ENCODE measurements at places on chromosomes 12 and 14. TPM values are rescaled to one million over a fixed set of nuclear protein-coding genes. Genes with fewer than 3 reads are reported as not detected.

GRCh38 chr14:100786576-100787219 lies 39.2 kb upstream of the MEG3 start:
- ATAC-seq, result peak; percentile 34

GRCh38 chr12:109947521-109947920 lies 47.4 kb downstream of the TCHP start:
- no peak for ATAC-seq

- peak; percentile 61 for ATAC-seq
Measured at GRCh38 chr12:30599608-30600007, 96.1 kb downstream of the IPO8 start.

DNA sequence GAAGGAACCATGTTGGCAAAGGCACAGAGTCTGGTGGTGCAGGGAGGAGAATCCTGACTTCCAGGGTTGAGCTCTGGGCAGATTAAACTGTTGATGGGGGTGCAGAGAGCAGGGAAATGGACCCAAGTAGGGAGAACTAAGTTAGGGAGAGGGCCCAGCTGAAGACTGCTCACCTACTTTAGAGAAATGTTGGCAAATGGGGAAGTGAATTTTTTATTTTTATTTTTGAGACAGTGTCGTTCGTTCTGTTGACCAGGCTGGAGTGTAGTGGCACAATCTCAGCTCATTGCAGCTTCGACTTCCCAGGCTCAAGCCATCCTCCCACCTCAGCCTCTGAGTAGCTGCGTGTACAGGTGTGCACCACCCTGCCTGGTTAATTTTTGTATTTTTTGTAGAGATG lies 32.1 kb upstream of the TUBA1A start:
- ATAC-seq, result no peak

DNA sequence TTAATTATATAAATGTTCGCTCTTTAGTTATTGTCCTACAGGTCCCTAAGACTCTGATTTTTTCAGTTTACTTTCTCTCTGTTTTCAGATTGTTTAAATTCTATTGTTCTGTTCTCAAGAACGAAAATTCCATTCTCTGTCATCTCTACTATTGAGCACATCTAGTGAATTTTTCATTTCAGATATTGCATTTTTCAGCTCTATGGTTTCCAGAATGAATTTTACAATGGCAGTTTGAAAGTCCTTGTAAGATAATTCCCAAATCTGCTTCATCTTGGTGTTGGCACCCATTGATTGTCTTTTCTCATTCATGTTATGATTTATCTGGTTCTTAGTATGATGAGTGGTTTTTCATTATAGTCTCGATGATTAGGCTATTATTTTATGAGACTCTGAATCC lies 519.6 kb upstream of the LRFN5 start:
- no peak for ATAC-seq

DNA sequence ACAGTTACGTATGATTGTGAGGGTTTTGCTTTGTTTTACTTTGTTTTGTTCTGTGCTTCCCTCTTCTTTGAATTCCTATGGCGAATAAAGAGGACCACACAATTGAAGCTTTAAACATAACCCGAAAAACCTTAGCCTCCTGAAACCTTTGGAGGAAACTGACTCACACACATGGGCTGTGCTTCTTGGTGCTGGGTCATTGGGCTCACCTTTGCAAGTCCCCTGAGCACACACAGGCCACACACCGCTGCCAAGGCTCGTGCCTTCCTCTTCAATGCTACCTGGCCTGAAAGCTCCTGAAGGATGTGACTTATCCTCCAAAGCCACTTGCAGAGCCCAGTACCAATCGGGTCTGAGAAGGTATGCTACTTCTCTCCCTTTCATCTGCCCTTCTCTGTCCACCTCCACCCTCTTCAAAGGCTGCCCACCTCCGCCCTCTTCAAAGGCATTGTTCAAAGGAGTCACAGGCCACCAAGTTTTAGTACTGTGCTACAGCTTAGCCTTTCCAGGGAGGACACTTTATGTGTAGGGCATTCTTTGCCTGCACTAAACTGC lies 114.6 kb downstream of the FOXN3 start:
- ATAC-seq, result no peak

- no peak for ATAC-seq
Measured at GRCh38 chr14:37597914-37598746, 2.7 kb downstream of the TTC6 start.

DNA sequence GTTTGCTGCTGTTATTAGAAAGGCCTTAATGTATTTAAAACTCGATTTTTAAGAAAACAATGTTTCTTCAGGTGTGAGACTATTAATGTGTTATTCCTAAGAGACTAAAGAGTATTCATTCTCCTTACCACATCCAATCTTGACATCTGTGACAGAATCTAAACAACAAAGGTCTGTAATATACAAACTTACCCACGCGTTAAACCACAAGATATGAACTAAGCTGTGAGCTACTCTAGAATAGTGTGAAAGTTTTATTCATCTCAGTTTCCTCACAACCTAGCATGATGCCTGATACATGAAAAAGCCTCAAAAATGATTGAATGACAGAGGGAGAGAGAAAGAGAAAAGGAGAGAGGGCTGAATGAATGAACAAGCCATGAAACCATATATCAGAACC lies 117.3 kb upstream of the COCH start:
- ATAC-seq, result no peak

GRCh38 chr12:127130506-127131124 lies 1136.4 kb upstream of the TMEM132C start:
- no peak for ATAC-seq

- ATAC-seq, result no peak
Measured at GRCh38 chr12:45966486-45966885, 23.9 kb downstream of the SCAF11 start.

DNA sequence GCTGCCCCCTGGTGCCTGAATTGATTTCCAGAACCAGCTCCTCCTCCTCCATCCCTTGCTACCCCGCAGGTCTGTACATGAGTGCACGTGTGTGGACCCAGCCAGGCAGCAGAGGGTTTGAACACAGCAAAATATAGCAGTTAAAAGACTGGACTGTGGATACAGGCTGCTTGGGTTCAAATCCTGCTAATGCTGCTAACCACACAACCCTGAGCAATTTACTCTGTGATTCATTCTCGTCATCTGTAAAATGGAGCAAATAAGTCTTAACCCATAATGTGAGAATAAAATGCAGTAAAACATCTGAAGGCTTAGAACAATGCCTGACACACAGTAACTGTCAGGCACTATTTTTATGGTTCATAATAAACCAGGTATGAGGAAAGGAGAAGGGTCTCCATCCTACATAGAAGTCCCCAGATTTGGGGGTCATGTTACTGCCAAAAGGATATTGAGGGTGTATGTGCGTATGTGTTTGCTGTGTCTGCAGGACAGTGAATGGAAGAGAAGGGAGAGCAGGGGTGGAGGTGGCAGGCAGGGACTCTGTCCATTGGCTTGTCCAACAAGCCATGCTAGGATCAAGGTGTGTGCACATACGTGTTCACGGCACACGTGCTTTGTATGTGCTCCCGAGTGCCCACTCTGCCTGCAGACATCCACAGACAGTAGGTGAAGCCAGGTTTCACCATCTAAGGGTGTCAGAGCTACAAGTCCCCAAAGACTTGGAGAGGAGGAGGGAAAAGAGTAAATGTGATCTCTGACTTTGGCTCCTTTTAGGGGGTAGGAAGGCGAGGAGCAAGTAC lies 1.5 kb upstream of the STAT6 start:
- ATAC-seq, result no peak

DNA sequence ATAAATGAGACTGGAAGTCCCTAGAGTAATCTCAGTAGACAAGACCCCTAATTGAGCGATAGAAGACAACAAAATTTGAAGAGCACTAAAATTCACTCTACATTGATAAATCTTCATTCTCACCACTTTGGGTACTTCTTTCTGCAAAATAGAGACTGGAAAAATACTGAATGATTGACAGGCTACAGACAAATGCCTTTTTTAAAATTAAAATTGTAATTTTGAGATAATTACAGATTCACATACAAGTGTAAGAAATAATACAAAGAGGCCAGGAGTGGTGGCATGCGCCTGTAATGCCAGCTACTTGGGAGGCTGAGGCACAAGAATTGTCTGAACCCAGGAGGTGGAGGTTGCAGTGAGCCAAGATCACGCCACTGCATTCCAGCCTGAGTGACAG lies 4.5 kb upstream of the CORO1C start:
- no peak for ATAC-seq

GRCh38 chr14:25351269-25351668 lies 301.3 kb upstream of the STXBP6 start:
- ATAC-seq, result no peak

- no peak for ATAC-seq
Measured at GRCh38 chr14:65421201-65421981, 8.9 kb downstream of the FUT8 start.

GRCh38 chr12:3436461-3437065 lies 54.4 kb upstream of the PRMT8 start:
- ATAC-seq, result no peak

- no peak for ATAC-seq
Measured at GRCh38 chr12:19857204-19857603, 417.9 kb downstream of the AEBP2 start.

DNA sequence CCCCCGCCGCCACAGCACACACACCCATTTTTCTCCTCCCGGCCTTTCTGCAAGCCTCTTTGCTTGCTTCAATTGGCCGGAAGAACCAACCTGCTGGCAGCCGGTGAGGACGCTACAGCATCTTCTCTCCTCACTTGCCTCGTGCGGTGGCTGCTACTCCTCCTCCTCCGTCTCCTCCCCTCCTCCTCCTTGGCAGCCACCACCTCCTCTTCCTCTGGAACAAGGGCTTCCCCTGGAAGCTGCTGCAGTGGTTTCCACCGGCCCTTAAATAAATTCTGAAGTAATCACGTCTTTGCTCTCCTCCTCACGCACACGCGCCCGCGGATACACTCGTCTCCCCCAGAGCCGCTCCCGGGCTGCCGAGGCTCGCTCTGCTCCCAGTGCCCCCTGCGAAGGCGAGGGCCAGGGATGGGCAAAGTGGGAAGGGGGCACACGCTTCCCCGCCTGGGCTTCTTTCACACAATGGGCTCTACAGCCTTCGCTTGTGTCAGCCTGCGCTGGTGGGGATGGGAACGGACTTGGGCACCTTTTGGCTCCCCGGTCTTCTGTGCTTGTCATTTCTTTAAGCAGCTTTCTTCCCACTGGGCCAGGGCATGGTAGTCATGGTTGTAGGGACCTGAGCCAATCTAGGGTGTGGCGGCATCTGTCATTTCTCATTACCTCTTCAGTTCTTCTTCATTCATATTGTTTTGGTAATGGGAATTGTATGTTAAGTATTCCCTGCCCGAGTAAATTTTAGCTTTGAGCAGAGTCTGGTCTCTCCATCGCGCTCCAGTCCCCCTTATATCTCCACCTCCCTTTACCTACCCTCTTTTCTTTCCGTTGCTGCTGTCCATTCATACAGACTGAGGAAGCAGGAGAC lies at the start of gene PPFIA2:
Gene PPFIA2, minus strand, starts transcription at position 161 of the 862 bp plus-strand sequence.
- ATAC-seq, result peak; percentile 73

GRCh38 chr12:1439687-1440086 lies 154.7 kb downstream of the FBXL14 start:
- ATAC-seq, result no peak

- ATAC-seq, result no peak
Measured at GRCh38 chr14:96944297-96944696, 147.1 kb downstream of the VRK1 start.

- no peak for ATAC-seq
Measured at GRCh38 chr12:10756194-10756593, 33.1 kb upstream of the YBX3 start.

DNA sequence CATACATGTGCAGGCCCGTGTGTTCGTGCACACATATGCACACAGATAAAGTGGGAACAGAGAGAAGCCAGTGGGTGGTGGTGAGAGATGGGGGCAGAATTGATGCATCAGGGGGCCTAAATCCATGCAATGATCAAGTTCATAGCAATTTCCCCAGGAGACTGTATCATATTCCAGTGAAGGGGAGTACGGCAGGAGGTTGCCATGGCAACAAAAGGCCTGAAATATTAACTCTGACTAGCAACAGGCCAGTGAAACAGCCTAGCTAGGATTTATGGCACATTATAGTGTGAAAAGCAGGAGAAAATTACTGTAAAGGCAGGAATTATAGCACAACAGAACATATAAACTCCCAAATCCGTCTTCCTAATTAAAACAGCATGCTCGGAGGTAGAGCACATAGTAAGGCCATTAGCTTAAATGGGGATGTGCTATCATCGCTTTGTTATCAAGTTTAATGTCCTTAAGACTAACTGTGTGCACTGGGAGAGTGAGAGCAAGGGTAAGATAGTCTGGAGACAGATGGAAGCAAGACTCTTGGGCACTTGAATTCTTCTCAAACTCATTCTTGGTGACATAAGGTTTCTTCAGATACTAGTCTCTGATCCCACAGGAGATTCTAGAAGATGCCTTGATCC lies 806.3 kb downstream of the DIO2 start:
- peak; percentile 97 for ATAC-seq

- ATAC-seq, result no peak
Measured at GRCh38 chr12:88351146-88351545, 209.0 kb downstream of the TMTC3 start.

DNA sequence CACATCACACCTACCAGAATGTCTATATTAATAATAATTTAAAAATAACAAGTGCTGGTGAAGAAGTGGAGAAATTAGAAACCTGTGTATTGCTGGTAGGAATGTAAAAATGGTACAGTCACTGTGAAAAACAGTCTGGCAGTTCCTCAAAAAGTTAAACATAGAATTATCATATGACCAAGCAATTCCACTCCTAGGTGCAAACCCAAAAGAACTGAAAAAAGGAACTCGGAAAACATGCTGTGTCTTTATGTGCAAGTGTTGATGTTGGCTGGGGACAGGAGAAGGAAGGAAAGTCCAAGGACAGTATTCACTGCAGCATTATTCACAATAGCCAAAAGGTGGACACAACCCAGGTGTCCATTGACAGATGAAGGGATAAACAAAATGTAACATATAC lies 146.5 kb downstream of the TTC7B start:
- ATAC-seq, result no peak

DNA sequence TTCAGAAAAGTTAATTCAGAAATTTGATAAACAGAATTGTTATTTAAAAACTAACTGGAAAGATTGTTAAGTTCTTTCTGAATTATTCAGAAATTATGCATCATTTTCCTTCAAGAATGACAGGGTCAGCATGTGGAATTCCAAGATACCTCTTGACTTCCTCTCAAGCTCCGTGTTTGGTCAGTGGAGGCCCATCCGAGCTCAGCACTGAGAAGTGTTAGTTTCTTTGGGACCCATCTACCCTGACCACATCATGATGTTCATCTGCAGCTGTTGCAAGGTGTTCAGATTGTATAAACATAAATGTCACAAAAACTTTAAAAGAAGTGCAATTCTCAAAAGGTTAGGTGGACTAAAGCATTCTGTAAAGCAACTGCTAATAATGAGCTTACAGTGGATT lies 33.7 kb downstream of the MDM2 start:
- ATAC-seq, result no peak

TMCC3 gene
- 1.6 TPM for total RNA-seq

HOXC10 gene
- 0.88 TPM for total RNA-seq

GALNT9 gene
- total RNA-seq, result 1.8 TPM

FAM181A gene
- 7.1 TPM for total RNA-seq

KCNH3 gene
- total RNA-seq, result 0.54 TPM

RTN1 gene
- 126 TPM for total RNA-seq

C14orf39 gene
- total RNA-seq, result 0.38 TPM

PTPRQ gene
- total RNA-seq, result 4.2 TPM

GYS2 gene
- total RNA-seq, result not detected

OR6C2 gene
- total RNA-seq, result 0.66 TPM

NKX2-8 gene
- not detected for total RNA-seq

NEUROD4 gene
- total RNA-seq, result not detected
